ENCODE measurements at places on chromosomes 6 and 20. TPM values are rescaled to one million over a fixed set of nuclear protein-coding genes. Genes with fewer than 3 reads are reported as not detected.

DNA sequence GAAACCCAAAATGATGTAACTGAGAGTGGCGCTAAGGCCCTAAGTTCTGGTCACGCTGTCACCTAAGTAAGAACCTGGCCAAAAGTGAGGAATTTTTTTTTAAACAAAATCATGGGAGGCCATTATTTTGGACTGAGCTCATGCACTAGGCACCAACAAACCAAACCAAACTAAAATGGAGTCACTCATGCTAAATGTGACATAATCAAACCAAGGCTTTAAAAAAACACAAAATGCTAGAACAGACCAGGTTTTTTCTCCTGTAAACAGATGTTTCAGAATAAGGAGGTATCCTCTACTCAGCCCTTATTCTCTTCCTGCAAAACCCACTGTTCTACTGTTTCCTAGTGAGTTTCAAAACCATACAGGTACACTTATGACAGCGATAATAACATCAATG, 1.1 kb upstream of the C6orf89 start:
- H3K27me3 ChIP-seq: no peaks in the 10 kb centered on the region
- no peak overlapping the region for H3K27ac ChIP-seq
- H3K36me3 ChIP-seq: no peaks in the 10 kb centered on the region
- DNase-seq: no peak
- H3K4me3 ChIP-seq: no peak overlapping the region

- H3K4me1 ChIP-seq: no peaks in the 10 kb centered on the region
- no peak for DNase-seq
- no peaks in the 10 kb centered on the region for H3K27me3 ChIP-seq
- H3K4me3 ChIP-seq: no peak overlapping the region
Observed at GRCh38 chr20:63317601-63318291, 24.8 kb downstream of the COL20A1 start.

GRCh38 chr6:7866526-7866925, 44.1 kb downstream of the TXNDC5 start:
- no peaks in the 10 kb centered on the region for H3K4me1 ChIP-seq
- no peaks in the 10 kb centered on the region for H3K27me3 ChIP-seq
- DNase-seq: no peak
- H3K27ac ChIP-seq: no peak overlapping the region
- no peak overlapping the region for H3K4me3 ChIP-seq

DNA sequence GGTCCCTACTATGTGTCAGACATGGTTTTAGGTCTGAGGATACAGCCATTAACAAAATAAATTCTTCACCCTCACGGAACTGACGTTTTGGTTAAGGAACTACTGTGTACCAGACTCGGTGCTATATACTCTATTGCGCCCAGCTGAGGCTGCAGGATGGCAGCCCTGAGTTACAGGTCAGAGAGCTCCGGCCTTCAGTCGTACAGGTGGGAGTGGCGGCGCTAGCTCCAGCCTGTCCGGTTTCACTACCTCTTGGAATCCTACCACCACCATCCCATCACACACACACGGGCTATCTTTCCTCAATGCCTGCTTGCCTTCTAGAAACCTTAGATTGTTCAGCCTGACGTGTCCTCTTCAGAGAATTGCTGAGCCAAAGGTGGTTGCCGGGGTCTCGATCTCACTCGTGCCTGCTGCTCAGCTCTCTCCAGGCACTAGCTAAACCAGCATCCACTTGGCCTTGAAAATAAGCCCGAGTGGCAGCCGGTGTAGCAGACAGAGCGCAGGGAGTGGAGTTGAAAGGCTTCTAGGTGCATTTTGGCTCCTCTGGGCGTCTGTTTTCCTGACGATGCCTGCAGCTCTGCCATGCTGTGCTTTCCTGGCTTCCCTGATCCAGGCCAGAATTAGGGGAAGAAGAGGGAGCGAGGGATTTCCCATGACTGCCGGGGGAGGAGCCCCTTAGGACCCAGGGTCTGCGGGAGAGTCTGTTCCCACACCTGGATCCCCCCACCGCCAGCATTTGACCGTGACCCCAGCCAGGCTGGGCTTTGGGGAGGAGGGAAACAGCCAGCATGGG, 1.1 kb upstream of the TCF15 start:
- DNase-seq: no peak
- H3K36me3 ChIP-seq: no peaks in the 10 kb centered on the region
- H3K4me3 ChIP-seq: no peak overlapping the region
- peaks cover 57% of the 10 kb centered on the region for H3K27me3 ChIP-seq
- H3K27ac ChIP-seq: no peak overlapping the region

DNA sequence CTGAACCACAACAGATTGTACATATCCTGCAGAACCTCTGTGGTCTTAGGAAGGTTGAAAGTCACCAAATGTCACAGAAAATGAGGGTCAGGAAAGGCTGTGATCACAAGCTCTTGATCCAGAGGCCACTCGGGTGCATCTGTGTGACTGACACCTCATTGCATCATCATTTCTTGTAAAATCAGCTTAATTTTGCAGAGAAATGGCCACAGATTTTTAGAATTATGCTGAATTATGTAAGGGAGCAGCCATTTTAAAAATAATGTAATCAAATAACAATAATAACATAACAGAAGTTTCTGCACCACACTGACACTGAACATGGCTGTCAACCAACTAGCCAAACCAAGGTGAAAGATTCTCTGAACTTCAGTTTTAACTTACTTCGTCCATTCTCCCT, 32.5 kb upstream of the PRND start:
- peaks cover 2% of the 10 kb centered on the region for H3K36me3 ChIP-seq
- peaks cover 4% of the 10 kb centered on the region for H3K4me1 ChIP-seq
- no peak for DNase-seq
- H3K27me3 ChIP-seq: no peaks in the 10 kb centered on the region
- H3K4me3 ChIP-seq: no peak overlapping the region

DNA sequence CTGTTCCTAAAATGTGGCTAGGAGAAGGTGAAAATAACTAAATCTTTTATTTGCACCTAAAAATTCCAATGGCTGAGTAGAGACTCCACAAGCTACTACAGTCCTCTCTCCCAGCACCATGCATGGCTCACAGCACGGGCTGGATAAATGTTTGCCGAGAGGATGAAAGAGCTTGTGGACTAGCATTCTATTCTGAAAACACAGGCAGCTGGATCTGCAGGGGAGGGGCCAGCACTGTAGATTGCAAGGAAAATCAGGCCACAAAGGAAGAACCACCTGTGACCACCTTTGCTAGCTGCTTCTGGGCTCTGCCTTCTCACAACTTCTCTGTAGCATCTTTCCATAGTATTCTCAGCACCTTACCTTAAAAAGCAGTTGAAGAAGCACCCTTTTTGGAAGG, 46.6 kb downstream of the CLIC5 start:
- peaks cover 6% of the 10 kb centered on the region for H3K4me1 ChIP-seq
- no peaks in the 10 kb centered on the region for H3K27me3 ChIP-seq

The TMEM217 gene
- 0.78 TPM for polyA plus RNA-seq

The MAFB gene
- polyA plus RNA-seq: 10.7 TPM
